Stimulated activated CD4-positive, alpha-beta T cell treated with anti-CD3 and anti-CD28 coated beads, Interleukin-12 subunit alpha, Interleukin-12 subunit beta, amount 100 ng/mL, for 4 hours (primary cell): ENCODE measurements at places on chromosomes 12 and 14.

DNA sequence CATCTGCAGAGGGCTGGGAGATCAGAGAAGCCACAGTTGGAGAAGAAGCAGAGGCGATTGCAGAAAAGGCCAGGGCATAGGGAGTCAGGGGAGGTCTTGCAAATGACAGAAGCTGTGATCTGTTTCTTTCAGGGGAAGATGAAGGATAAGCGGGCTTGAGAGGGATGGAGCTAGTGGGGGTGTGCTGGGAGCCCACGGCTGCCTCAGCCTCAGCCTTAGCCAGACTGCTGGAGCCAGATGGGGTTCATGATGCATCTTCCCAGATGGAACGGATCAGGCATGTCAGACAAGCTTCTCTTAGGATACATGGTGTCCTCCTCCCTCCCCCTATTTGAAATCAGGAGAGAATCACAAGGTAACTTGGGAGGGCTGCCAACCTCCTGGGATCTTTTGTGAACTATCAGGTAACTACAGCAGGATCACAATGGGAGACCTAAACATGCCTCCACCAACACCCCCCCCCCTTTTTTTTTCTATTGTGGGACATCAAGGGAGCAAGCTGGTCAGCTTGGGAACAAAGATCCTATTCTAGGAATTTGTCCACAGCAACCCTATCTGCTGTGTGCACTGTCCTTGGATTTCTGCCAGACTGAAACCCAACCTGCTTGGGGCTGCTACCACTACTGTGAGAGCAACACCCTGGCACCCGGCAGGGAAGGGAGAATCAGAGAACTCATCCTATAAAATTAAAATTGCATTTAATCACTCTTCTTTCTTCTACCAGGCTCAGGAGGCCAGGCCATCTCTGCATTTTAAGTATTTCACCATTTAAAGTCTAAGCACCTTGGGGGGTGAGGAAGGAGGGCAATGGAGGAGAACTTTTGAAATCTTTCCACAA is 10.7 kb upstream of the ATP2A2 start:
- no peak for DNase-seq

DNA sequence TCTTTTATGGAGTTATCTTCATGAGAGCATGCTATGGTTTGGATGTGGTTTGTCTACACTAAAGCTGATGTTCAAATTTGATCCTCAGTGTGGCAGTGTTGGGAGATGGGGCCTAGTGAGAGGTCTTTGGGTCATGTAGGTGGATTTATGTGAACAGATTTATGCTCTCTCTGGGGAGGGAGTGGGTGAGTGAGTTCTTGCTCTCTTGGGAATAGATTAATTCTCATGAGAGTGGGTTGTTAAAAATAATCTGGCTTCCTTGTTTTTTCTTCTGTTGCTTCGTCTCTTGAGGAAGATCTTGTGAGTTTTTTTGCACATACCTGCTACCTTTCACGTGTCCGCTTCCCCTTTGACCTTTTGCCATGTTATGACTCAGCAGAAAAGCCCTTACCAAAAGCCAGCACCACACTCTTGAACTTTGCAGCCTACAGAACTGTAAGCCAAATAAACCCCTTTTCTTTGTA is 20.5 kb downstream of the DERA start:
- DNase-seq, result no peak

DNA sequence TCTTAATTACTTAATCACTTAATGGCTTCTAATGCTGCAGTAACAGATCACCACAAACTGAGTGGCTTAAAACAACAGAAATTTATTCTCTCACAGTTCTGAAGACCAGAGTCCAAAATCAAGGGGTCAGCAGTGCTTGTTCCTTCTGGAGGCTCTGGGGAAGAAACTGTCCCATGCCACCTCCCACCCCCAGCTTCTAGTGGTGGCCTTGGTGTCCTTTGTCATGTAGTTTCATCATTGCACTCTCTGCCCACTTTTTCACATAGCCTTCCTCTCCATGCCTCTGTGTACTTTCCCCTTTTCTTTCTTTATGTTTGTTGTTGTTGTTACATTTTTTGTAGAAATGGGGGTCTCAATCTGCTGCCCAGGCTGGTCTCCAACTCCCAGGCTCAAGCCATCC is 16.1 kb upstream of the UBC start:
- DNase-seq, result no peak

DNA sequence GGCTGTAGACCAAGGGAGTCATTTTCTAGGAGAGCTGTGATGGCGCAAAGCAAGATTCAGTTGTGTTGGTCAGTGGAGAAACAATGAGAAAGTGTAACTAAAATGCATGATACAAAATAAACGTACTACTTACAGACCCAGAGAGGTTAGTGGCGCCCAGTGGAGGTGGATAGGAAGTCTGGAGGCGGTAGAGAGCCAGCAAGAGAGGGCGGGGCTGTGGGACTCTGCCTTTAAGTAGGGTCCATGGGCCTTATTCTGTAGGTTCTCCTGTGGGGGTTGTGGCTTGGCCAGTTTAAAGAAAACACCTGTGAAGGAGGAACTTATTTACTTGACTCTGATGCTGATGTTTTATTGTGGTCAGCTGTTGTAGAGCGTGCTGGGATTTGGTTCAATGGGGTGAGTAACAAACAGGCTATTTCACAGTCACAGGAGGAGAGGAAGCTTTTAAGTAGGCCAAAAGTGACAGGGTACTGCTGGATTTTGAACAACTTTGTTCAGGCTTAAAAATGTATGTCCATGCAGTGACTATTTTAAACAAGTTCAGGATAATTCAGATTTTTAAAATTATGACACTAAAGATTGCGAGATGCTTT is 1097.7 kb downstream of the TMTC2 start:
- DNase-seq, result no peak

DNA sequence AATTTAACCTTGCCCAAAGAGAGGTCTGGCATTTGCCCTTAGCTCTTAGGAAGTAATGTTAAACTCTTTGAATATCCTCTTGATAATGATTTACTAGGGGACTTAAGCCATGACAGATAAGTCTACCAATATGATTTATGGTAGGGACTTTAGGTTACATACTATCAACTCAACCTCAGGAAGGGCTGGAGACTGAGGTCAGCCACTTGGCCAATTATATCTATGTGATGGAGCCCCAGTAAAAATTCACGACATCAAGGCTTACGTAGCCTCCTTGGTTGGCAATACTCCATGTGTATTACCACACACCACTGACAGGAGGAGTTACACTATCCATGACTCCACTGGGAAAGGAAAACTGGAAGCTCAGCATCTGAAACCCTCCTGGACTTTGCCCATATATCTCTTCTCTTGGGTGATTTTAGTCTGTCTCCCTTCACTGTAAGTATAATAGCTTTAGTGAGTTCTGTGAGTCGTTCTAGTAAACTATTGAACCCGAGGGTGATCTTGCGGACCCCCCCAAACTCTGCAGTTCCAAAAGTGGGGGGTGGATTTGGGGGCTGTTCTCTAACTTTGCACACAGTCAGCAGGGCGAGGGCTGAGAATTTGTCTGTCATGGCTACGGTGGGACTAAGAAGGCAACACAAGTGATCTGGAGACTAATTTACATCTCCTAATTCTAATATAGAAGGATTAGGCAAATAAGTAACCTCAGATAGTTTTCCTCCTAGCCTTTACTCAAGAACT is 62.3 kb downstream of the R3HDM2 start:
- DNase-seq, result no peak

GRCh38 chr12:96720363-96720705 is 186.7 kb upstream of the NEDD1 start:
- peak; percentile 4 for DNase-seq

GRCh38 chr12:123089140-123089539 is 61.8 kb downstream of the PITPNM2 start:
- DNase-seq, result no peak

DNA sequence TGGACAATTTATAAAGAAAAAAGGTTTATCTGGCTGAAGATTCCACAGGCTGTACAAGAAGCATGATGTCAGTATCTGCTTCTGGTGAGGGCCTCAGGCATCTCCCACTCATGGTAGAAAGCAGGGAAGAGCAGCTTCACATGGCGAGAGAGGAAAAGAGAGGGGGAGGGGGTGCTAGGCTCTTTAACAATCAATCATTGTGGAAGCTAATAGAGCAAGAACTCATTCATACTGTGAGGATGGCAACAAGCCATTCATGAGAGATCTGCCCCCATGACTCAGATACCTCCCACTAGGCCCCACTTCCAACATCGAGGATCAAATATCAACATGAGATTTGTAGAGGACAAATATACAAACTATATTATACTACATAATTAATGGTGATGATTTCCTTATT is 361.9 kb upstream of the FAR2 start:
- DNase-seq, result no peak

- no peak for DNase-seq
Measured at GRCh38 chr12:19005257-19005801, 124.2 kb upstream of the PLEKHA5 start.

DNA sequence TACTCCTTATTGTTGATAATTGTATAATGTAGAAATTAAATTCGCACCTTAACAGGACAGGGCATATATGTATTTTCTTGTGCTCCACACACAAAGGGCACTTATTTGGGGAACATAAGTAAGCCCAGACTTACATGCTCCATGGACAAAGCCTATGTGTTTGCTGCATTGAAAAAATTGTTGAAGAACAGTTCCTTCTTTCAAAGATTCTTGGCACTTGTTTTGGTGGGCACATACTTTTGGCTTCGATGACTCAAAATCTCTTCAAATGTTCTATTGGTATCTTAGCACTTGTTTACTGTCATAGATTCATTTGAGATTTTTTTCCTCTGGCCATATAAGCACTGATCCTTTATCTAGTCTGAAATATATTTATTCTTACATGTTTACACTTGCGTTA is 1.4 kb upstream of the MAP4K5 start:
- no peak for DNase-seq

GRCh38 chr12:80709811-80710726 is 2.6 kb downstream of the MYF6 start:
- no peak for DNase-seq

DNA sequence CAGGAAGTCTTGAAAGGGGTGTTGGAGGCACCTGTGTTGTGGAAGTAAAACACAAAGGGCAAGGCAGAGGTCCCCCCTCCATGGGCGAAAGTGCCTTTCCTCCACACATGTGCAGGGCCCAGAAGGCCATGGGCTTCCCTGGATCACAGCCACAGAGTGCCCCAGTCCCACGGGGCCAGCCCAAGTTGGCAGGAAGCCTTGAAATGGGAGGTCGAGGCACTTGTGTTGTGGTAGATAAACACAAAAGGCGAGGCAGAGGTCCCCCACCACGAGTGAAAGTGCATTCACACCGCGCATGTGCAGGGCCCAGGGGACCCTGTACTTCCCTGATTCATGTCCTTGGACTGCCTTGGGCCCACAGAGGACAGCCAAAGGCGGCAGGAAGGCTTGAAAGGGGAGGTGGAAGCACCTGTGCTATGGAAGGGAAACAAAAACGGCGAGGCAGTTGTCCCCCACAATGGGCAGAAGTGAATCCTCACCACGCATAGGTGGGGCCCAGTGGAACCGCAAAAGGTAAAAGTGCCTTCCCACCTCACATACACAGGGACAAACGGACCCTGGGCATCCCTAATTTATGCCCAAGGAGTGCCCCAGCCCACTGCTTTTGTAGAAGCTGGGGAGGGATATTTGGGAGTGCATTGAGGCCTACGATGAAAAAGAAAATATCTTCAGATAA is 585.4 kb downstream of the ALG10 start:
- DNase-seq, result no peak

DNA sequence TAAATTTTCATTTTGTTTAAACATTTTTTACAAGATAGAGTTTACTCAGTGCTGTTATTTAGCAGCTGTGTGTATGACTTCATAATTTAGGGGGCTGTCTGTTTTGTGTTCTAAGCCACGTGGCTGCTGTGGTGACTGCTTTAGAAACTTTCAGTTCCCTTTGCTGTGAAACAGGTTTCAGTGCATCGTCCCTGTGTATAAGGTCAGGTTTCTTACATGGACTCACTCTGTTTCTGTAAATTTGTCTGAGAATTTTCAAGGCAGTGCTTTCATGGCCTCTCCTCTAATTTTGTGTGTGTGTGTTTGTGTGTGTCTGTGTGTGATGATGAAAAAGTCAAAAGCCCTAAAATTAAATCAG is 32.4 kb downstream of the BICD1 start:
- no peak for DNase-seq

GRCh38 chr12:51023625-51024382 is 2.4 kb downstream of the SLC11A2 start:
- no peak for DNase-seq

- no peak for DNase-seq
Measured at GRCh38 chr12:92911339-92911738, 17.8 kb downstream of the EEA1 start.

- DNase-seq, result no peak
Measured at GRCh38 chr12:89951050-89951693, 242.5 kb upstream of the ATP2B1 start.

GRCh38 chr12:76947304-76947703 is 68.5 kb upstream of the CSRP2 start:
- no peak for DNase-seq

DNA sequence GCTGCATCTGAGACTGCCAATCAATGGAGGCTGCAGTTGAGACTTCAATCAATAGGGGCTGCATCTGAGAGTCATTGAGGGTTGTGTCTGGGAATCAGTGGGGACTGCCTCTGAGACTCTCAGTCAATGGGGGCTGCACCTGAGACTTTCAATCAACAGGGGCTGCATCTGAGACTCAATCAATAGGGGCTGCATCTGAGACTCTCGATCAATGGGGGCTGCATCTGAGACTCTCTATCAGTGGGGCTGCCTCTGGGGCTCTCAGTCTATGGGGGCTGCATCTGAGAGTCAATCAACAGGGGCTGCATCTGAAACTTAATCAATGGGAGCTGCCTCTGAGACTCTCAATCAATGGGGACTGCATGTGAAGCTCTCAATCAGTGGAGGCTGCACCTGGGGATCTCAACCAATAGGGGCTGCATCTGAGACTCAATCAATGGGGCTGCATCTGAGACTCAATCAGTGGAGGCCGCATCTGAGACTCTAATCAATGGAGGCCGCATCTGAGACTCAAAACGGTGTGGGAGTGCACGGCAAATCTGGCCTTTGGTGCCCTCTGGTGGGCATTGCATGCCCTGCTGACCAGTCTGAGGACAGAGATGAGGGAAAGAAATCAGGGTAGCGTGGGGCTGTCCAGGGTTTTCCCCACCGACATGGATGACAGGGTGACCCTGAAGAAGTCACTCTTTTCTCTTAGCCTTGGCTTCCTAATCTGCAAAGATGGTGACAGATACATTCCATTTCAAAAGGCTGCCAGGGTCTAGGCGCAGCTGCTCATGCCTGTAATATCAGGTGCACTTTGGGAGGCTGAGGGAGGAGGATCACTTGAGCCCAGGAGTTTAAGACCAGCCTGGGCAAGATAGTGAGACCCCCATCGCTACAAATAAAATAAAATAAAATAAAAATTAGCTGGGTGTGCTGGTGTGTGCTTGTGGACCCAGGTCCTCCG is 41.3 kb upstream of the EIF5 start:
- DNase-seq, result peak; percentile 73

- no peak for DNase-seq
Measured at GRCh38 chr12:118259079-118259478, 113.6 kb downstream of the TAOK3 start.
